Mesenchymal stem cell (in vitro differentiated cells and primary cell): ENCODE measurements at places on chromosomes 1 and 21.

DNA sequence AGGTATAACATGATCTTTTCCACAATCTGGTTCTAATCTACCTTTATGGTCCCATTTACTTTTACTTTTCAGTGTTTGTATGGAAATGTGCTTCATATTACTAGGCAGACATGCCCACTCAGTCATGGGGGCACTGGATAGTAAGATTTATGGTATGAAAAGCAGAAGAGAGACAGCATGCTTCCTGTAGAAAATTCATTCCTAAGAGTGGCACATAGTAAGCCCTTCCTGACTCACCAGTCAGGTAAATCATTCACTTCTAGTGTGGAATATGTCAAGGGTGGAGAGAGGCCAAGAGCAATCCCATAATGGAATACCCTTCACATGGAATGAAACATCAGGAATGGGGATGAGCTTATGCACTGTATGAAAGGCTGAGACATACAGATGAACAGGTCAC lies 49.5 kb upstream of the BCL10 start:
- H3K36me3 ChIP-seq: no peaks in the 10 kb centered on the region
- peaks cover 17% of the 10 kb centered on the region for H3K4me1 ChIP-seq
- H3K4me3 ChIP-seq: no peak overlapping the region
- H3K27ac ChIP-seq: peak overlapping the region; percentile 82
- no peaks in the 10 kb centered on the region for H3K27me3 ChIP-seq

DNA sequence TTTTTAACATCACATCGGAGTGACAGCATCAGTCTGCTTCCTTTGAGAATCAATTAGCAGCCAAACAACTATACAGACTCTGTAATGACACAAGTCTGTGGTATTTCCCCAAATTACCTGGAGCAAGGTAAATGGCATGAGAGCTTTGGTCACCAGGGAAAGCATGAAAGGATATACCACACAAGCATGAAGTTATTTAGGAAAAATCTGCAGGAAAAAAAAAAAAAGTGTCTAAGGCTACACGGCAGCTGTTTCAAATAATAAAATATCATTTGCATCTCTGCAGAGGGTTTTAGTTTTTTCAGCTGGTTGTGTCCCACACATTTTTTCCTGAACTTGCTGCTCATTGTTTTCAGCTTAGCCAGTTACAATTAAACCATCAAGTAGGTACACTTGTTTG lies 234.7 kb downstream of the TTLL7 start:
- H3K4me3 ChIP-seq: no peak overlapping the region
- peaks cover 17% of the 10 kb centered on the region for H3K27me3 ChIP-seq
- DNase-seq: no peak
- no peaks in the 10 kb centered on the region for H3K36me3 ChIP-seq
- no peak overlapping the region for H3K27ac ChIP-seq
- no peaks in the 10 kb centered on the region for H3K4me1 ChIP-seq

GRCh38 chr1:23343221-23344110 lies 618 bp downstream of the HNRNPR start:
- H3K36me3 ChIP-seq: no peaks in the 10 kb centered on the region
- no peaks in the 10 kb centered on the region for H3K27me3 ChIP-seq
- peak overlapping the region; percentile 94 for H3K4me3 ChIP-seq
- DNase-seq: peak; percentile 87
- peak overlapping the region; percentile 97 for H3K27ac ChIP-seq
- H3K4me1 ChIP-seq: no peaks in the 10 kb centered on the region

GRCh38 chr1:226685196-226685820 lies 53.8 kb downstream of the ITPKB start:
- H3K4me3 ChIP-seq: no peak overlapping the region
- no peak for DNase-seq
- H3K4me1 ChIP-seq: peaks cover 7% of the 10 kb centered on the region
- H3K27me3 ChIP-seq: no peaks in the 10 kb centered on the region

GRCh38 chr1:182762536-182762935 lies 27.0 kb upstream of the NPL start:
- no peak overlapping the region for H3K4me3 ChIP-seq
- no peaks in the 10 kb centered on the region for H3K4me1 ChIP-seq
- peaks cover 5% of the 10 kb centered on the region for H3K27me3 ChIP-seq
- no peak for DNase-seq

DNA sequence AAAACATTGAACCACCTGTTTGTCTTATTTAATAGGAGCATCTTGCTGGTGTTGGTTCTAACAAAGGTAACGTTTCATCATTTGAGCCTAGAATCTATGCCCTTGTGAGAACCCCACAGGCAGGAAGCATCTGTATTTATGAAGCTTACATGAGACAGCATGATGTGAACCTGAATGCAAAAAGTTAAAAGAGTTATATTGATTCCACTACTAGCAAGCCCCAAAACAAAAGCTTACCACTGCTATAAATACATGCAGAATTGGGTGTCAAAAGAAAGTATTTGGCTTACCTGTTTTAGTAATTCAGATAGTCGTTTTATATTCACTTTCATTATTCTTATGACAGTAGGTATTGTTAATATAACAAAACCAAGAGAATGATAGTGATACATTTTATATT lies 301.2 kb upstream of the ADGRL2 start:
- H3K27ac ChIP-seq: no peak overlapping the region
- H3K27me3 ChIP-seq: no peaks in the 10 kb centered on the region
- H3K4me1 ChIP-seq: no peaks in the 10 kb centered on the region
- no peaks in the 10 kb centered on the region for H3K36me3 ChIP-seq
- H3K4me3 ChIP-seq: no peak overlapping the region

- H3K36me3 ChIP-seq: no peaks in the 10 kb centered on the region
- DNase-seq: peak; percentile 30
- peaks cover 32% of the 10 kb centered on the region for H3K27me3 ChIP-seq
Observed at GRCh38 chr1:229119876-229120275, 151.0 kb upstream of the RAB4A start.

GRCh38 chr1:76503736-76504135 lies 363.5 kb upstream of the ST6GALNAC5 start:
- H3K27ac ChIP-seq: no peak overlapping the region
- no peak overlapping the region for H3K4me3 ChIP-seq
- no peaks in the 10 kb centered on the region for H3K36me3 ChIP-seq
- DNase-seq: no peak
- H3K4me1 ChIP-seq: no peaks in the 10 kb centered on the region

DNA sequence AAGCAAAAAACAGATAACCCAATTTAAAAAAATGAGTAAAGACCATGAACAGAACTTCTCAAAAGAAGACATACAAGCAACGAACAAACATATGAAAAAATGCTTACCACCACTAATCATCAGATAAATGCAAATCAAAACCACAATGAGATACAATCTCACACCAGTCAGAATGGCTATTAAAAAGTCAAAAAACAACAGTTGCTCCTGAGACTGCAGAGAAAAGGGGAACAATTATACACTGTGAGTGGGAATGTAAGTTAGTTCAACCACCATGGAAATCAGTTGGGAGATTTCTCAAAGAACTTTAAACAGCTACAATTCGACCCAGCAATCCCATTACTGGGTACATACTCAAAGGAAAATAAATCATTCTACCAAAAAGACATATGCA lies 131.6 kb downstream of the PTGER3 start:
- H3K4me1 ChIP-seq: no peaks in the 10 kb centered on the region
- no peaks in the 10 kb centered on the region for H3K27me3 ChIP-seq
- no peak overlapping the region for H3K27ac ChIP-seq

DNA sequence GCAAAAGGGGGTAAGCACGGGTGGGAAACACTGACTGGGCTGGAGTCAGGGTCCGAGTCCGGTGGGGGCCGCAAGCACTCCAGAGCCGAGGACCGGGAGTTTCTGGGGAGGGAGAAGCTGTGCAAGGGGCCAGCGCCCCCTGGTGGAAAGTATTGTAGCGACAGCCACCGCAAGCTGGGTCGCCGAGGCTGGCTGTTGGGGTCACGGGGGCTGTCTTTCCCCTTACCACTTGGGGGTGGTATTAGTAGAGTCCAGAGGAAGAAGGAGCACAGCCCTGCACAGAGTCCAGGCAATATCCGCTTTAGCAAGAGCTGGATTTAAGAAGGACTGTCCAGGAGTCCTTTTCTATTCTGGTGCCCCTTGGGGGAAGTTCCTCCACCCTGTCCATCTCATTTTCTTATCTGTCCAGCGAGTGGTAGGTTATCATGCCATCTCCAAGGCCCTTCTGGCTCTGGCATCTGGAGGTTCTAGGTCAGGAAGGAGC lies 17.9 kb upstream of the ETV3 start:
- DNase-seq: peak; percentile 70
- no peaks in the 10 kb centered on the region for H3K27me3 ChIP-seq
- no peaks in the 10 kb centered on the region for H3K36me3 ChIP-seq
- H3K4me3 ChIP-seq: no peak overlapping the region
- peaks cover 19% of the 10 kb centered on the region for H3K4me1 ChIP-seq
- H3K27ac ChIP-seq: no peak overlapping the region

GRCh38 chr1:185680453-185680852 lies 53.7 kb upstream of the HMCN1 start:
- no peaks in the 10 kb centered on the region for H3K27me3 ChIP-seq
- no peak overlapping the region for H3K4me3 ChIP-seq
- DNase-seq: no peak
- H3K27ac ChIP-seq: no peak overlapping the region
- H3K4me1 ChIP-seq: no peaks in the 10 kb centered on the region

DNA sequence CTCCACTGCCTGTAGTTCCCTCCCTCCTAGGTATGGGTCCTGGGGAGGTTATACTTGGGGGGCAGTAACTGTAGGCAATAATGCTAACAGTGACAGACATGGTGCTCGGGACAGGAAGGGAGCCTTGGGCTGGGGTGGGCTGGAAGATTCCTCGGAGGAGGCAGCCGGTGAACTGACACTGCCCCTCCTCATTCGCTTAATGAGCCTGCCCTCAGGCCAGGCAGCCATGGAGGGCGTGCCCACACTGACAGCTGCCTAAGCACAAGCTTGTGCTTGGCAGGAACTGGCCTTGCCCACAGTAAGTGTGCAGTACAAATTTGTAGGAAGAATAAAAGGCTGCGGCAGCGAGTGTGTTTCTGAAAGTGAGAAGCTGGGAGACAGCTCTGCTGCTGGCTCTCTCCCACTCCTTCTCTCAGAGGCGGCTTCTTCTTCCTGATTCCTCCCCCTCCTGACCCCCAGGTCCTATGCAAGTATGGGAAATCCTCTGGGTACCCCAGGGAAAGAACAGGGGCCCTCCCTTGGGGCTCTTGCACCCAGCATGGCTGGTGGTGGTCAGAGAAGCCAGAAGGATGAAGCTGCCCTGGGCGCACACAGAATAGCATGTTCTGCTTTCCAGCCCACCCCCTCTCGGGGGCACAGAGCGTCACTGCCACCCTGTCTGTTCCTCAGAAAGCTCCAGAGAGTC lies 23.6 kb downstream of the OPTC start:
- H3K36me3 ChIP-seq: no peaks in the 10 kb centered on the region
- H3K27me3 ChIP-seq: no peaks in the 10 kb centered on the region
- DNase-seq: no peak

DNA sequence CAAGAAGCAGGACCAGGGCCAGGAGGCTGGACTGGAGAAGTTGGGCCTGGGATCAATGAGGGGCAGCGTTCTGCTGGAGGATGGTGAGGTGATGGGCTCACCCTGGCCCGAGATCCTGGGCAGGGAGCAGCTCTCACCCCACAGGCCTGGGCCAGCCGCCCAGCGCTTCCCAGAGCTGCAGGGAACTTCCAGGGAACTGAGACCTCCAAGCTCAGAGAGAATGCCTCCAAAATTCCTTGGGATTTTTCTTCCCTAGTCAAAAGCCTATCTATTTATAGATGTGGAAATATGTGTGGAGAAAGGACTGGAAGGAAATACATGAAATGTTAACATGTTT lies 121.2 kb downstream of the SPSB1 start:
- no peak overlapping the region for H3K4me3 ChIP-seq
- no peaks in the 10 kb centered on the region for H3K27me3 ChIP-seq
- H3K27ac ChIP-seq: peak overlapping the region; percentile 92
- DNase-seq: peak; percentile 88
- H3K4me1 ChIP-seq: peaks cover 24% of the 10 kb centered on the region

DNA sequence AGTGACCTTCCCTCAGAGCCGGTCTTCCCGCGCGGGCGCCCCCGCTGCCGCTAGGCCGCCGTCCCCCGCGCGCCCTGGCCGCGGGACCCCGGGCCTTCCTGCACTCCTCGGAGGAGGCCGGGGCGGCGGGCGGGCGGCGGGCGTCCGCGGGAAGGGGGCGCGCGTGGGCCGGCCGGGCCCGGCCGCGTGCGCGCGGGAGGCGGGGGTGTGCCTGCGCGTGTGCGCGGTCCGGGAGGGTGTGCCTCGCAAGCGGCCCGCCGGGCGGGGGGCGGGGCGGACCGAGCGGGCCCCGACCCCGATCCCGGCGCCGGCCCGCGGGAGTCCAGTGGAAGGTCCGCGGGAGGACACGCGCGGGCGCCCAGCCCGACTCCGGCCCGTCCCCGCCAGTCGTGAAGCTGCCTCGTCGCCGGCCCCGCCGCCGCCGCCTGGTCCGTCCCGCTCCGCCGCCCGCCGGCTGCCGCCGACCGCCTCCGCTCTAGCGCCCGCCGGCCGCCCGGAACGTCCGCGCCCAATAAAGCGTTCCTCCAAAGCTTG lies 438 bp downstream of the MRPS6 start:
- H3K4me1 ChIP-seq: peaks cover 10% of the 10 kb centered on the region
- H3K4me3 ChIP-seq: peak overlapping the region; percentile 93
- H3K36me3 ChIP-seq: peaks cover 46% of the 10 kb centered on the region
- no peak for DNase-seq
- H3K27me3 ChIP-seq: no peaks in the 10 kb centered on the region
- H3K27ac ChIP-seq: peak overlapping the region; percentile 80

- no peak overlapping the region for H3K4me3 ChIP-seq
- no peaks in the 10 kb centered on the region for H3K4me1 ChIP-seq
- H3K36me3 ChIP-seq: no peaks in the 10 kb centered on the region
- DNase-seq: no peak
Observed at GRCh38 chr1:56179543-56179942, 399.8 kb downstream of the PLPP3 start.

GRCh38 chr1:204146309-204146708 lies 5.5 kb downstream of the ETNK2 start:
- H3K4me3 ChIP-seq: no peak overlapping the region
- no peak for DNase-seq
- H3K4me1 ChIP-seq: peaks cover 8% of the 10 kb centered on the region
- H3K27ac ChIP-seq: no peak overlapping the region
- peaks cover 44% of the 10 kb centered on the region for H3K27me3 ChIP-seq

GRCh38 chr1:172278478-172278877 lies 142.0 kb upstream of the C1orf105 start:
- H3K27ac ChIP-seq: peak overlapping the region; percentile 87
- no peak overlapping the region for H3K4me3 ChIP-seq

GRCh38 chr1:37633040-37633937 lies 1.4 kb downstream of the RSPO1 start:
- peaks cover 10% of the 10 kb centered on the region for H3K4me1 ChIP-seq
- no peak overlapping the region for H3K4me3 ChIP-seq
- DNase-seq: no peak

- peak; percentile 68 for DNase-seq
- H3K27ac ChIP-seq: no peak overlapping the region
- H3K36me3 ChIP-seq: no peaks in the 10 kb centered on the region
- no peak overlapping the region for H3K4me3 ChIP-seq
Observed at GRCh38 chr1:211589782-211590721, 11.1 kb upstream of the SLC30A1 start.

GRCh38 chr1:29823561-29823960 lies 587.2 kb downstream of the PTPRU start:
- DNase-seq: no peak
- no peaks in the 10 kb centered on the region for H3K4me1 ChIP-seq
- H3K4me3 ChIP-seq: no peak overlapping the region
- H3K27ac ChIP-seq: no peak overlapping the region
- peaks cover 59% of the 10 kb centered on the region for H3K27me3 ChIP-seq

- H3K27me3 ChIP-seq: no peaks in the 10 kb centered on the region
- H3K36me3 ChIP-seq: no peaks in the 10 kb centered on the region
- peaks cover 3% of the 10 kb centered on the region for H3K4me1 ChIP-seq
Observed at GRCh38 chr1:2928366-2929325, 92.6 kb upstream of the ACTRT2 start.

- H3K27ac ChIP-seq: no peak overlapping the region
- no peaks in the 10 kb centered on the region for H3K4me1 ChIP-seq
- H3K4me3 ChIP-seq: no peak overlapping the region
- no peaks in the 10 kb centered on the region for H3K36me3 ChIP-seq
- DNase-seq: peak; percentile 13
- H3K27me3 ChIP-seq: no peaks in the 10 kb centered on the region
Observed at GRCh38 chr1:69994241-69994640, 211.1 kb downstream of the LRRC40 start.
